A549 treated with RU486 at 1 μM for 4 hours (cell line): ENCODE measurements at places on chromosomes 7 and 10. TPM values are rescaled to one million over a fixed set of nuclear protein-coding genes. Genes with fewer than 3 reads are reported as not detected.

PRF1 gene
- total RNA-seq: not detected in 5 replicates

EBLN1 gene
- total RNA-seq: 0.10 to 0.13 TPM in 2 of 5 replicates, not detected in the others

SGCE gene
- 45.7 to 56.8 TPM (median 55.7 TPM) in 5 replicates for total RNA-seq

LRIT2 gene
- not detected in 5 replicates for total RNA-seq

CLDN4 gene
- 4.2 to 7.1 TPM (median 5.1 TPM) in 5 replicates for total RNA-seq

GALNT17 gene
- total RNA-seq: not detected in 5 replicates

ANKRD30A gene
- 0.29 to 1.1 TPM (median 0.88 TPM) in 5 replicates for total RNA-seq
